ENCODE measurements at places on chromosomes 4 and X. TPM values are rescaled to one million over a fixed set of nuclear protein-coding genes. Genes with fewer than 3 reads are reported as not detected.

Gene IGSF1
- total RNA-seq = not detected

Gene MAGEE2
- not detected for total RNA-seq

Gene NLGN4X
- total RNA-seq = 1.3 TPM

Gene KLHL4
- 7.5 TPM for total RNA-seq

Gene FREM3
- not detected for total RNA-seq

Gene SHROOM4
- total RNA-seq = 3.1 TPM
